ENCODE measurements at places on chromosomes 13 and 19.

- no peak for DNase-seq
These were observed 1733.7 kb upstream of the PCDH20 start for GRCh38 chr13:63149375-63149774.

DNA sequence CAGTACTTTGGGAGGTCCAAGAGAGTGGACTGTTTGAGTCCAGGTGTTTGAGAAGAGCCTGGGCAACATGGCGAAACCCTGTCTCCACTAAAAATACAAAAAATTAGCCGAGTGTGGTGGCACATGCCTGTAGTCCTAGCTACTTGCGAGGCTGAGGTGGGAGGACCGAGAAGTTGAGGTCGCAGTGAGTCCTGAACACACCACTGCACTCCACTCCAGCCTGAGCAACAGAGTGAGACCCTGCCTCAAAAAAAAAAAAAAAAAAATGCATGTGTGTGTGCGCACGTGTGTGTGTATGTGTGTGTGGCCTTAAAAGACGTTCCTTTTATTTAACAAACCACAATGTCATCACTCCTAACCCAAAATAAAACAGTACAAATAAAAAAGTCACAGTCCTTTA, 62.6 kb downstream of the MAP4K1 start:
- DNase-seq = no peak

GRCh38 chr13:76455960-76456359, 430.2 kb downstream of the KCTD12 start:
- DNase-seq = no peak

DNA sequence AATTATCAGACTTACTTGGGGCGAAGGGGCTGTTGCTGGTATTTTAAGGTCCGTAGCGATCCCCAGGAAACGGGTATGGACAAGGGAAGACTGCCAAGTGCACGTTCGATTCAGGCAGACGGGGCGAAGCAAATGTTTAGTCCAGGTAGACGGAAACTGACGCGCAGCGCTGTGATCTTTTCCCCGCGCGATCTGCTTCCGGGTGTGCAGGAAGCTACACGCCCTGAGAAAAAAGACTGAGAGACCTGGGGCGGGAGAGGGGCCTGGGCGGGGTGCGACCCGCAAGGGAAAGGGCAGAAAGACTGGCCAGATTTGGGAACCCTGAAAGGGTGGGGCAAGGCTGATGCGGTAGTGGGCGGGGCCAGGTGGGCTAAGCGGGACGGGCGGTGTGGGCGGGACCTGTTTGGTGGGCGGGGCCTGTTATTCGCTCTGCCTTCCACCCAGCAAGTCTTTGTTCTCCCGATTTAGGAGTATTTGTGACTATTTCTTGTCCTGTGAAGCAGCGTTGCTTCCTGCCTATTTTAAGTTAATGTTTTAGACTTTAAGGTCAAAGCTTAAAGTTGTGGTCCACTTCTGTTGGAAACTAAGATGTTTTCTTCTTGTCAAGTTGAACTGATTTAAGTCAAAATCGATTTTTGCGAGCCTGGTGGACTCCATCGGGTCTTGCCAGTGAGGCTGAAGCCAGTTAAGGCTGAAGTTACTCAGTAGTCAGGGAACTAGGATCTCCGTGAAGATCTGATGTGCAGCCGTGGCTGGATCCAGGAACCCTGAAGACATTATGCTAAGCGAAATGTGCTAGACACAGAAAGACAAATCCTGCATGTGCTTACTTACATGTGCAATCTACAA, at the start of gene ZNF836:
TSS of gene ZNF836 (minus strand) at position 301 of the 849 bp plus-strand sequence. CDS start 3,549 bp downstream, outside the sequence.
- DNase-seq = peak; percentile 84

GRCh38 chr13:101205408-101205807, 210.9 kb downstream of the NALCN start:
- no peak for DNase-seq

GRCh38 chr13:30108913-30109237, 198.5 kb downstream of the KATNAL1 start:
- no peak for DNase-seq

DNA sequence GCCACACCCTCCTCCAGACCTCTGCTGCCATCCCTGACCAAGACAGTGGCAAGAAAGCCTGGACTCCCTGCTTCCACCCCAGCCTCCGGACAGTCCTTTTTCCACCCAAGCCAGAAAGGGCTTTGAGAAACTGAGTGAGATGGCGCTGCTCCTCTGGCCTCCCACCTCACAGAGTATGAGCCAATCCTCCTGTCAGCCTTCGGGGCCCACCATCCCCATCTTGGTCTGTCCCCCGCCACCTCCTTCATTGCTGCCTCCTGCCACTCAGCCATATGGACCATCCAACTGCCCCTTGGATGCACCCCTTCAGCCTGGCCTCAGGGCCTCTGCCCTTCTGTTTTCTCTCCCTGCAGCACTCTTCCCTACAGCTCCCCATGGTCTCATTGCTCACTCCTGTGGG, 125.7 kb downstream of the CRYL1 start:
- no peak for DNase-seq

Measured in activated T-cell treated with anti-CD3 and anti-CD28 coated beads for 48 hours (primary cell).